ENCODE measurements at places on chromosomes 5 and 9.
A peak's percentile ranks its signal among the peaks of the same experiment; 100 is the strongest.

- DNase-seq, result no peak
These were observed 127.1 kb downstream of the TAF11L14 start for GRCh38 chr5:17761326-17761725.

DNA sequence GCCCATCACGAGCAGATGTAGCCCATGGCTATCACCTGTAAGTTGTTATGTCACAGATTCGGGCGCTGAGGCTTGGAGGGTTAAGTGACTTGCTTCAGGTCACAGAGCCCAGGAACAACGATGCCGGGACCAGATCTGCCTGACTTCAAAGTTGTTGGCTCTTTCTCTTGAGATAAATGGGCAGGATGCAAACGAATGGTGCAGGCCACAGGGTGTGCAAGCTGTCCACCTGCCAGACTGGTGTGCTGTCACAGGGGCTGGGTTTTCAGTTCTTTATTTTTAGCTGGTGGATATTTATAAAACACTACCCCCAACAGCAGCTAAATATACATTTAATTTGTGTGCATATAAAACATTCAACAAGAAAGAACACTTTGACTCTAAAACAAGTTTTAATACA is 17.7 kb upstream of the PHYKPL start:
- DNase-seq, result no peak

DNA sequence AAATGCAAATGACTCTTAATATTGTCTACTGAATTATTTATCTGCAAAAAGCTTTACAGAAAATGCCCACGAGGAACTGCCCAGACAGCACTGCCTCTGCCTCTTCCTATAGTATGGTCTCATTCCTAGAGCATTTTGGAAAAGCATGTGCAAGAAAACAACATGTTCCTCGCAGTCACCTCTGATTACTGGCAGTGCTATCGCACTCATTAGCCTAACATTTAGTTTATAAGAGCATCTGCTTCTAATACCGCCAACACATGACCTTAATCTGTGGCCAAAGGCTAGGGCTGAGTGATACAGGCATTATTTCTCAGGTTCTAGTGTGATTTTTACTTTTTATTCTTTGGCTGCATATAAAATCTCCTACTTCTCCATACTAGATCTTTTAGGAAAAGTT is 259.2 kb downstream of the FBXL17 start:
- DNase-seq, result no peak

GRCh38 chr9:12813960-12814876 is 39.4 kb downstream of the LURAP1L start:
- peak; percentile 67 for DNase-seq

DNA sequence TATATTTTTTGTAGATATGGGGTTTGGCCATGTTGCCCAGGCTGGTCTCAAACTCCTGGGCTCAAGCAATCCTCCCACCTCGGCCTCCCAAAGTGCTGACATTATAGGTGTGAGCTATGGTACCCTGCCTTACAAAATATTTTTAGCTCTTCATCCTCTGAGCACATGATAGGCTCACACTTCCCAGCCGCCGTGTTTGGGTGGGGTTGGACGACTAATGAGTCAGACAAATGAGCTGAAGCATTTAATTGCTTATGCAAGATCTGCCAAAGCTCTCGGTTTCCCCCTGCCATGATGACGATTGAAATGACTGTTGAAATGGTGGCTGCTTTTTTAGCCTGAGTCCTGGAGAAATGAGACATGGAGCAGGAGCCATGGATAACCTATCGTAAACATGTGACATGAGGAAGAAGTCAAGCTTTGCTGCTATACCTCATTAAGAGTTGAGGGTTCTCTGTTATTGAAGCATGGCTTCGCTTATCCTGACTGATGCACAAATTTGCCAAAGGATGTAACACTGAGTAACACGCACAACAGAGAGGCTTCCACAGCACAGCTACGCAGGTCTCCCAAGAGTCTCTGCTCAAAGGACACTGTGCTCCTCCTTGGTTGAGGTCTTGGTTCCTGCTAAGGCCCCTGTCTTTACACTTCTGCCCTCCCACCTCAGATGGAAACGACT is 48.2 kb upstream of the GFPT2 start:
- no peak for DNase-seq

DNA sequence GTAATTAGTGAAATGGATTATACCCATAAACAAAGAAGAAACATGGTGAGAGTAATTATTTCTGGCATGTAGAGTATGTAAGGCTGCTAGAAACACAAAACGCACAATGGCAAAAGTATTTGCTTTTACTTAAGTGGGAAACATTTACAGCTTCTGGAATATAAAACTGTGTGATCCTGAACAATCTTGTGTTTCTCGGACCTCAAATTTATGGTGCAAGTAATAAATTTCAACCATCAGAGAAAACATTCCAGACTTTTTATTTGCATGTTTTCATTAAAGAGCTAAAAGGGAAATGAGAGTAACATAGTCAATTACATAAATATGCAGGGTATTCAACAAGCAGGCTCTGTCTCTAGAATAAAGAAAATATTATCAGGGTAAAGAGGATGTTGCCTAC is 17.2 kb upstream of the PRR16 start:
- no peak for DNase-seq

GRCh38 chr5:83817591-83817990 is 96.9 kb upstream of the HAPLN1 start:
- peak; percentile 10 for DNase-seq

DNA sequence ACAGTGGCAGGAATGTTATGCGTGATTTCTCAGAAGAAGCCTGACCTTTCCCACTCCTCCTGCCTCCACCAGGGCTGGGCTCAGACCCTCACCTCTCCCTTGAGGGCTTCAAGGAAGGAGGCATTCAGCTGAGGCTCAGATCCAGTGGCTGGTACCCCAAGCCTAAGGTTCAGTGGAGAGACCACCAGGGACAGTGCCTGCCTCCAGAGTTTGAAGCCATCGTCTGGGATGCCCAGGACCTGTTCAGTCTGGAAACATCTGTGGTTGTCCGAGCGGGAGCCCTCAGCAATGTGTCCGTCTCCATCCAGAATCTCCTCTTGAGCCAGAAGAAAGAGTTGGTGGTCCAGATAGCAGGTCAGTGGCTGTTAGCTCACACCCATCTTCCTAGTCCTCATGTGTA is 9.9 kb downstream of the BTNL9 start:
- DNase-seq, result no peak

- no peak for DNase-seq
These were observed 491.9 kb downstream of the PDE4D start for GRCh38 chr5:59401637-59402036.

DNA sequence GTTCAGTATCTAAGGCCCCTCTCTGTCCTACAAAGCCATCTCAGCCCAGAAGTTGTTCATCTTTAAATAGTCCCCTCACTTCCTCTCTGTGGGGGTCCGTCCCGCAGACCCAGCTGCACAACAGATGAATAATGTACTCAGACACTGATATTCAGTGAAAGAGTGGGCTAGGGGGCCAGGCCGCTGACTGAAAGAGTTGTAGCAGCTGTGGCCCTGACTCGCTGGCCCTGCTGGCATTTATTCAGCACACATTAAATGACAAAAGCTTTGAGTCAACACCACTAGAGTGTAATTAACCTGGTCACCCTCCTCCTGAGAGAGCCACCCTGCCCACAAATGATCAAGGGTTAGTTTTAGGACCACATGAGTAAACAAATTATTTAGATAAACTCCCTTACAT is 76.3 kb downstream of the MED10 start:
- no peak for DNase-seq

GRCh38 chr9:99635032-99635431 is 186.7 kb upstream of the NR4A3 start:
- no peak for DNase-seq

GRCh38 chr5:170405817-170406216 is 16.6 kb upstream of the KCNMB1 start:
- no peak for DNase-seq

- DNase-seq, result peak; percentile 68
These were observed 102.2 kb downstream of the SERINC5 start for GRCh38 chr5:80153586-80154126.

- DNase-seq, result no peak
These were observed 27.0 kb downstream of the PLPPR1 start for GRCh38 chr9:101055516-101055915.

DNA sequence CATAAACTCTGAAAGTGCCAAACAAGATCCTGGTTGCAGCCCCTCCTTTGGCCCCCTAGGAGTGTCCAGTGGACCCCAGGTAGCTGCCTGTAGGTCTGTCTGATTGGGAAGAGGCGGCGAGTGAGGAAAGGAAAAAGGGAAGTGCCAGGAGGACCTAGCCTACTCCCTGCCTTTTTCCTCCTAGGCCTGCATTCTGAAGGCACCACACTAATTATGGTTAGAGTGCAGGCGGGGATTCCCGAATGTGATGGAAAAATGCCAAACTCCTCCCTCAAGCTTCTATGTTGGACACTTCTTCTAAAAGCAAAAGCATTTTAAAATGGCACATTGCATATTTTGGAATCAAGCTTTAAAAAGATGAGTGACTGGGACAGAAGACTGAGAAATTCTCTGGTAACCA is 83.2 kb upstream of the SMIM15 start:
- DNase-seq, result peak; percentile 45

GRCh38 chr5:148899993-148900392 is 73.6 kb downstream of the ADRB2 start:
- no peak for DNase-seq

GRCh38 chr9:108185613-108186012 is 670.2 kb downstream of the ACTL7B start:
- no peak for DNase-seq

- DNase-seq, result no peak
These were observed 483.9 kb downstream of the KDM4C start for GRCh38 chr9:7241694-7242093.

DNA sequence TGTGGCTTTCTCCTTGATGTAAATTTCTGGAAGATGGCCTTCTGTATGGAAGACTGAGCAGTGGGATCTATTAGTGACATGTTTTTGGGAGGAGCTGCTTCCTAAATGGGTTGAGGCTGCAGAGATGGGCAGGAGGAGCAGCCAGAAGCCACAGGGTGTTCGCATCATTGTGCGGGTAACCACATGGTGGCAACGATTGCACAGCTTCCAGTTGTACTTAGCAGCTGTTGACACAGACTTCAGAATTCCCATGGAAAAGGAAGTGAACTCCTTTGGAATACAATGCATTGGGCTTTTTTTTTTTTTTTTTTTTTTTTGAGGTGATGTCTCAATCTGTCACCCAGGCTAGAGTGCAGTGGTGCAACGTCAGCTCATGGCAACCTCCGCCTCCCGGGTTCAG is 297.3 kb downstream of the NR3C1 start:
- DNase-seq, result peak; percentile 78

DNA sequence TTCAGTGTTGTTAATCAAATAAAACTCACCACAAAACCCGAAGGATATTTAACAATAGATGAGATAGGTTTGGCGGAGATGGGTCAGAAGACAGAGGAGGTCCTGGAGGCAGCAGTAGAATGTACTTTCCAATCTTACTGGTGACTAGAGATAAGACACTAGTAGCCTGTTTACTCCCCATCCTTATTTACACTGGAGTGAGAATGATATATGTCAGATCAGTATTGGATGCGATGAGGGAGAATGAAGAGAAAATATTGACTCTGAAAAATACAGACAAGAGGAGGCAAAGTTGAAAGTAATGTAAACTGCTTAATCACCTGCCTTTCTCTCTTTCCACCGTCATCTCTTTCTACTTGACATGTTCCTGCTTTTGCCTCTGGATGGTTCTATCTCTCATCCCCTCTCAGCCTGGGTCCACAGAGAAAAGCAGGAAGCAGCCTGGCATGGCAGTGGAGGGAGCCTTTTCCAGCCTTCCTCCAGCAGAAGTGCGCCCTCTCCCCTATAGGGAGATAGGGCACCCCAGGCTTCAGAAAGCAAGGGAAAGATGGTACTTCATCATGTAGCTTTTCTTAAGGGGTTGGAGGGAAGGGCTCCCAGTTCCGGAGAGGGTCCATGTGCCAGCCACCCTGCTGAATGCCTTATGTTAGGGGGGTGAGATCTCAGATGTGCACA is 11.1 kb downstream of the PALM2AKAP2 start:
- DNase-seq, result no peak

DNA sequence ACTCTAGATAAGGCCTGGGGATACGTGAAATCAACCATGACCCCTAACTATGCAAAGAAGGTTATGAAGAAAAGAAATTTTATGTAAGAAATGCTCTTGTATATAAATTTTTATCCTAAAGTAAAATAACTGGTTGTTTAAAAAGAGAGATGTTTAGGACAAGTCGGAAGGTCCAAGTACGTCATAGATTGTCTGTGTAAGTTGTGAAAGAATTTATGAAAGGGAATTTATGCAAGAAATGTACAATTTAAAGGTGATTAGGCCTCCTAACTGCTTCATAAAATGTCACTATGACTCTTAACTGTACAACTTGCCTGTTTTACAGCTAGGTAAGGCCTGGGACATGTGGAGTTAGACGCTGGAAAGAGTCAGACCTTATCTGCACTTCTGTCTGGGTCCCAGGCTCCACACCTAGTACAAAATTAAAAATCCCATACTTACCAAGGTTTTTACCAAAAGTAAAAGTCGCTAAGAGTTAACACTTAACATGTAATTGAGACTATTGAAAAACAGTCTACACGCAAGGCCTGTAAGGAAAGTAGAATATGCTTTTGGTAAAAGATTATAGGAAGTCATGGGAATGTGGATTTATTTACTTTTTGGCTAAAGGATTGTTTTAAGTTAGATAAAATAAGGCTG is 77.4 kb downstream of the KIAA0825 start:
- no peak for DNase-seq

- no peak for DNase-seq
These were observed 93.2 kb downstream of the NLN start for GRCh38 chr5:65815161-65815560.

- no peak for DNase-seq
These were observed 40.0 kb upstream of the SMIM23 start for GRCh38 chr5:171745602-171746001.

- DNase-seq, result peak; percentile 68
These were observed 1.8 kb upstream of the NTRK2 start for GRCh38 chr9:84667571-84668195.

DNA sequence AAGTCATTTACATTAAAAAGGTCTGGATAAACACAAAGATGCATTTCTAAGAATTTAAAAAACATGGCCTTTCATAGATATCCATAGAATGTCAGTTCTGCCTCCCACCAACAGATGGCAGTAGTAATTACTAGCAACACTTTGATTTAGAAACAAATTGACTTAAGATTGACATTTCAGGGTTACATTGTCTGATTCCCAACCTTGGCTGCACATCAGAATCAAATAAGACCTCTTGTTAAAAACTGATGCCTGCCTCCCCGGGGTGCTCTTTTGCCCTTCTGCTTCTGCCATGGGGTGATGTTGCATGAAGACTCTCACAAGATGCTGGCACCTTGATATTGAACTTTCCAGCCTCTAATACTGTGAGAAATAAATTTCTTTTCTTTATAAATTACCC is 146.2 kb upstream of the GPR151 start:
- DNase-seq, result no peak
